ENCODE measurements at places on chromosomes 11 and 22. TPM values are rescaled to one million over a fixed set of nuclear protein-coding genes. Genes with fewer than 3 reads are reported as not detected.

MAPK11 gene
- total RNA-seq, result 10.7 TPM

OR51B4 gene
- not detected for total RNA-seq

OR5P2 gene
- total RNA-seq, result not detected

DNA sequence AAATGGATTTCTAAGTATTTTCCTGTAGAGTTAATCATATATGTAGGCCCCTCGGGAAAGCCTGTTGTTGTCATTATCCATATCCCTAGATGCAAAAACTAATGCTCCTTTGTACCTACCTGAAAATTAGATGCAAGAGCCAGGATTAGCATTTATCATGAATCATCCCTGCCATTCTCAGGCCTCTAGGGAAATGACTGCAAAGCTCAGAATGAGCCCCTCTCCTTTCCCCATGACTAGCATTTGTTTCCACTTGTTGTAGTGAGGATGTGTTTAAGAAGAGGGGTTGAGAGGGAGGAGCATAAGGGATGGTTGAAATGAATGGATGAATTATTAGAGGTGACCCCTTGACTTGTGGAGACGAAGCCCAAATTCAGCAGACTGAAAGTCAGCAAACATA is 537.9 kb downstream of the NTM start:
- no peak for DNase-seq
- H3K27me3 ChIP-seq, result peaks cover 31% of the 10 kb centered on the region
- H3K36me3 ChIP-seq, result no peaks in the 10 kb centered on the region

GRCh38 chr11:78400116-78400515 is 17.5 kb downstream of the GAB2 start:
- DNase-seq, result no peak
- no peaks in the 10 kb centered on the region for H3K27me3 ChIP-seq
- H3K4me3 ChIP-seq, result no peak overlapping the region

- no peaks in the 10 kb centered on the region for H3K27me3 ChIP-seq
- peaks cover 8% of the 10 kb centered on the region for H3K4me1 ChIP-seq
- no peak overlapping the region for H3K27ac ChIP-seq
- no peak for DNase-seq
Measured at GRCh38 chr22:16965560-16965959, 42.5 kb downstream of the GAB4 start.

DNA sequence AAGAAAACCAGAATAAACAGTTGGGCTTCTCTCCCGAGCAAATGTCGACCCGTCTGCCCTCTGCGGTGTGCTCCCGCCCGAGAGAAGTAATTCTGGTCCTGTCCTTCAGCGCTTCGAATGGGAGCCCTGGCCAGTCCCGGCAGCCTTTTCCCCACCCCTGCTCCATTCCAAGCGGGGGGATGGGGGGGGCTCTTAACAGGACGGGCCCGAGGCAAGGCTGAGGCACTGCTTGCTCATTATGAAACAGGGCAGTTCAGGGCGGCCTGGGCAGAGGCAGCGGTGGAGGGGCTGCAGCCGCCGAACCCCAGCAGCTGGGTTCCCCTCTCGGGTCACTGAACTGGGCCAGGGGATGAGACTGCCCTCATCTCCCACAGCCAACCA is 9.1 kb downstream of the BACE1-AS start:
- H3K36me3 ChIP-seq, result no peaks in the 10 kb centered on the region
- H3K27ac ChIP-seq, result no peak overlapping the region
- no peak overlapping the region for H3K4me3 ChIP-seq
- H3K27me3 ChIP-seq, result peaks cover 1% of the 10 kb centered on the region
- no peak for DNase-seq

GRCh38 chr22:40300884-40301672 is 45.2 kb upstream of the ADSL start:
- peak overlapping the region; percentile 66 for H3K27ac ChIP-seq
- peaks cover 31% of the 10 kb centered on the region for H3K4me1 ChIP-seq
- H3K4me3 ChIP-seq, result no peak overlapping the region
- H3K36me3 ChIP-seq, result peaks cover 51% of the 10 kb centered on the region
- DNase-seq, result peak; percentile 14
- H3K27me3 ChIP-seq, result no peaks in the 10 kb centered on the region

All from activated CD4-positive, alpha-beta T cell treated with anti-CD3 and anti-CD28 coated beads, Interleukin-2, amount 10 ng/mL, durations not matched to agents 7 days and 5 days (primary cell).